ENCODE measurements at places on chromosomes 3 and 15.

GRCh38 chr3:10185804-10186762, 21.4 kb downstream of the IRAK2 start:
- DNase-seq, result no peak

DNA sequence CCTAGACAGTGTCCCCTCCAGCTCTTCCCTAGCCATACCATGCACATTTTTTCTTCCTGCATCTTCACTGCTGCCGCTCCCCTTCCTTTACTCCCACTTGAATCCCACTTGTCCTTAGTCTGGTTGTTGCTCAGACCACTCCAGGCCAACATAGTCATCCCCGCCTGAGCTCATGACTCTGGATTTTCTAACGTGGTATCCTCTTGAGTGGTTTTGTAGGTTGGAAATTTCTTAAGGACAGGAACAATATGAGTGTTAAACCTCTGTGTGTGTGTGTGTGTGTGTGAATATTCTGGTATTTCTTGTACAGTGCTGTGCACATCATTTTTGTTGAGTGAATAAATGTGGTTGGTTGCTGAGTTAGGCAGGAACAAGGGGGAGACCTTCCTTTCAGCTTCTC, 3.1 kb downstream of the BAHD1 start:
- DNase-seq, result no peak

GRCh38 chr3:79038636-79039035, 729.2 kb downstream of the ROBO1 start:
- DNase-seq, result no peak

- DNase-seq, result no peak
These were observed 257.6 kb upstream of the GOLGA6L4 start for GRCh38 chr15:83977992-83978391.

DNA sequence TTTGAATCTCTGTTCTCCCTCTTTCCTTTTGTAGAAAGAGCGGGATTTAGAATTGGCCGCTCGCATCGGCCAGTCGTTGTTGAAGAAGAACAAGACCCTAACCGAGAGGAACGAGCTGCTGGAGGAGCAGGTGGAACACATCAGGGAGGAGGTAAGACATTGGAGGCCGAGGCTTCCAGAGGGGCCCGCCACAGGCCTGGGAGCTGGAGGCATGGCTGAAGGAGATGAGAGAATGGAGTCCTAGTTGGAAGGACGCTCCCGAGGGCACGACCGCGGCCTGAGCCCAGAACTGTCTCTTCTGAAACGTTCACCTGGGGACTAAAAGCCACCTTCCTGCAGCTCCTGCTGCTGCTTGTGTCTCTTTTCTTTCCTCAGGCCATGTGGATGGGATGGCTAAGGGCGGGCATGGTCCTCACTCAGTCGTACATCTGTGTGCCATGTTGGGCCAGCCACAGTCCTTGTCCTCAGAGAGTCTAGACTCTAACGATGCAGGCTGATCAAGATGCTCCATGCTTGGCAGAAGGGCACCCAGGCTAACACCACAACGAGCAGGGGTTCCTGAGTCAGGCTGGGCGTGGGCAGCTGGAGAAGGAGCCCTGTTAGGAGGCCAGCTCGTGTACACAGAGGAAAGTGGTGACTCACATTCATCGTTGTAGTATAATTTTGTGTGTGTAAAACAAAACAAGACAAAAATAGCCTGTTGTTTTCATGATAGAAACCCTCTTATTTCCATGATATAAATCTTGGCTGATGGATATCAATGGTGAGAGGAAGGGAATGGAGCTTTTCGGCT, 81.1 kb downstream of the CCK start:
- DNase-seq, result no peak

GRCh38 chr15:95346721-95347475, 983.6 kb upstream of the NR2F2 start:
- DNase-seq, result no peak

GRCh38 chr3:73018790-73019441, 22.3 kb downstream of the PPP4R2 start:
- DNase-seq, result no peak

DNA sequence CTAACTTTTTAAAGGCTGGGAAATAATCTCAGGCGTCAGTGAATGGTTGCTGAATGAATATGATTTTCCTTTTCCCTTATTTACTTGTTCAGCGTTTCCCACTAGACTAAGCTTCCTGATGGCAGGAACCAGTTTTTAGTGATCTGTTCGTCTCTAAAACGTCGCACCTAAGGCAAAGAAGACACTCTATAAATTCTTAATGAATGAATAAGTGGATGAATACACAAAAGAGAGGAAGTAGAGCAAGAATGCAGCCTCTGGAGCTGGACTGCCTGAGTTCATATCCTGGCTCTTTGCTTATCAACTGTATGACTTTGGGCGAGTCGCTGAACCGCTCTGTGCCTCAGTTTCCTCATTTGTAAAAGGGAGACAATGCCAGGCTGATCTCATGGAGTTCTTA, 38.7 kb downstream of the WNT7A start:
- no peak for DNase-seq

DNA sequence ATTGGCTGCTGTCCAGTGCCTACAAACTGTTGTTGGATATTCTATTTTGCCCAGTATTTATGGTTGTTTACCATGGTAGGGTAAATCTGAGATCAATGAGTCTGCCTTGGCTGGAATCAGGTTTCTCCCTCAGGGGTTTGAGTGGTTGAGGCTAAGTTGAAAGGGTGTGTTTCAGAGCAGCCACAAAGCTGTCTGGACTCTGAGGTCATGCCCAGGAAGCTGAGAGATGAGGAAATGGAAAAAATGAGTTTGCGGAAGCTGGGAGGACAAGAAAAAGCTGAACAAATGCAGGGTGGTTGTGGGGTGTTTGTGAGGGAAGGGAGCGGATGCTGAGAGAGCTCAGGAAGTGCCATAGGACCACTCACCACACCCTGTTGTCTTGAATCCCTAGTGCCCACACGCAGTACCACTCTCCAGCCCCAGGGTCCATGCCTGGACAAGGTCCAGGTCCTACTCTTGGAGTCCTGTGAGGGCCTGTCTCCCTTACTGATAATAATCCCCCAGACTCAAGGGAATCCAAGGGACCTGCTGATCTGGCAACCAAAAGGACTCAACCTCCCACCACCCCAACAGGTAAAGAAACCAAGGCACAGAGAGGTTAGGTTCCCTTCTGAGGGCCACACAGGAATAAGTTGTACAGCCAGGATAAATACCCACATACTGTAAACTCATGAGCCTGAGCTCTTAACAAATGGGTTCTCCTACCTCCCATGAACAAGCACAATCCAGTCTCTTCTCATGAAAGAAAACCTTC, 81.6 kb downstream of the PPCDC start:
- peak; percentile 44 for DNase-seq

- DNase-seq, result no peak
These were observed 125.7 kb downstream of the STAG1 start for GRCh38 chr3:136626493-136626892.

DNA sequence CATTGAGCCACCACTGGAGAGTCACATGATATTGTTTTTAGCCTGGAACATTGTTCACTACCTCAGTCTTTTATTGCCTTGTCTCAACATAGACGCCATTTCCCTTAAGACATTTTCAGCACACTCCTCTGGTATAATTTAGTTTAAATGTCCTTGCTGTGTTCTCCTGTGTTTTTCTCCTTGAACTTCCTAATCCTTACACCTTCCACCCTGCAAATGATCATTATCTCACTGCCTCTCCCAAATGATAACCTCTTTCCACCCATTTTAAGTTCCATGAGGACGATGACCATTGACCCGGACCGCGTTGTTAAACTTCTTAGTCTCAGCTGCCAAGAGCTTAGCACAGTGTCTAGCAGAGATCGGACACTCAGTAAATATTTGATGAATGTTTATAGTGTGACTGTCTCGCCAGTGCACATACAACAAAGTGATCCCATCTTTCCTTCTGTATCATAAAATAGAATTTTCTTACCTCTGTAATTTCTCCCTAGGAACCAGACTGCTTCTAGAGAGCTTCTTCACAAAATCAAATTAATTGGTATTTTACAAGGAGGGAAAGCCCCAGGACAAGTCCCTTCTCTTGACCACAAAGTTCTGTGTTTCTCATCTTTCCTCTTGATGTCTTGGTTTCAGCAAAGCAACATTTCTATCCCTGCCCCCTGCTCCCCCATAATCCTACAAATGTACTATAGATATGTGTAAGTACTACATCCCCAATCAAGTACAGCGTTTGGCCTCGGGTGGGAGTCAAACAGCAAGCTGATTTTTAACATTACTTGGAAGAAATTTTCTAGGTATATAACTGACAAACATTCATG, 429.6 kb downstream of the LPP start:
- DNase-seq, result no peak

Data from NCI-H1436 (cell line).